ENCODE measurements at places on chromosomes 11 and 22.
A peak's percentile ranks its signal among the peaks of the same experiment; 100 is the strongest.

DNA sequence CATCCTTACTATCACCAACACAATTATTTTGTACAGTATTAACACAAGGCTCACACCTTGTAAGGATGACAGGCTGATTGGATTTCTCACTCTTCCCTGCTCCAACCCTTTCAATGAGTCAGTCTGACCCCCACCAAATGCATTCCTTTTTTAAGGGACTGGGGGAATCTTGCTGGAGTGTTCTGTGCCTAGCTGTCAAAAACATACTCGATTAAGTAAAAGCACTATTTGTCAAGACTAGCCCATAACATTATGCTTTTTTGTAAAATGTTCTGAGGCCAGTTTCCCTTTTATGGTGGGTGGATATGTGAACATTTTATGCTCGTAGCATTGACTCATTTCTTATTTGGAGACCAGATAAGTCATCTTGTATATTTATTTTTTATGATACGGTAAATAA is 87.2 kb downstream of the PDHX start:
- no peak for DNase-seq

- DNase-seq, result no peak
Measured at GRCh38 chr22:46606886-46607285, 13.3 kb upstream of the GRAMD4 start.

- DNase-seq, result no peak
Measured at GRCh38 chr11:2399488-2400068, 972 bp upstream of the TSSC4 start.

- DNase-seq, result no peak
Measured at GRCh38 chr11:46112961-46113607, 8.2 kb downstream of the PHF21A start.

- DNase-seq, result no peak
Measured at GRCh38 chr22:41070665-41071331, 21.6 kb upstream of the EP300 start.

- no peak for DNase-seq
Measured at GRCh38 chr11:20477418-20478090, 90.0 kb downstream of the PRMT3 start.

GRCh38 chr11:42524534-42525227 is 787.1 kb upstream of the API5 start:
- no peak for DNase-seq

GRCh38 chr22:49462795-49463194 is 364.9 kb downstream of the BRD1 start:
- DNase-seq, result no peak

DNA sequence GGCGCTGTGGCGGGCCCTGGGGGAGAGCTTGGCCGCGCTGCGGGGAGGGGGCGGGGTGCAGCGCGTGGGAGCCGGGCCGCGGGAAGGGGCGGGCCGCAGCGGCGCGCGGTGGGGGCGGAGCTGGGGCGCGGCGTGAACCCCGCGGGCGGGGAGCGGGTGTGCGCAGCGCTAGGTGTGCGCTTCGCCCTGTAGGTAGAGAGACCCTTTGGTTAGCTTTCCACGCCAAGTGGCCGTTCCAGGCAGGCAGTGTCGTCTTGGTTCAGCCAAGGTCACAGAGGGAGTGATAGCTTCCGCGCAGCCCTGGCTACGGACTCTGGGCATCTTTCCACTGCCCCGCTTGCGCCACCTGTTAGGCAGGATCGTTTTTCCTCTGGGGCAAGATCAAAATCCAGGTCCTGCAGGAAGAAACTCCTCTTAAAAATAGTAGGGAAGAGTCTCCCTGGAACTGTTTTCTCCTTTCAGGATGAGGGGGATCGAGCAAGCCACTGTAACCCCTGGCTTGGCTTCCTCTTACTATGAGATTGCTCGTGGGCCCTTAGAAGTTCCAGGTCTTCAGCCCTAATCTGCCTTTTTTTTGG is 434 bp downstream of the BANF1 start:
- DNase-seq, result no peak

- no peak for DNase-seq
Measured at GRCh38 chr22:40312050-40312449, 34.2 kb upstream of the ADSL start.

- DNase-seq, result no peak
Measured at GRCh38 chr11:104776501-104777170, 121.6 kb downstream of the CASP12 start.

- DNase-seq, result no peak
Measured at GRCh38 chr22:45568213-45568612, 65.5 kb downstream of the FBLN1 start.

GRCh38 chr11:29452146-29452545 is 564.7 kb downstream of the KCNA4 start:
- no peak for DNase-seq

- DNase-seq, result no peak
Measured at GRCh38 chr11:26995701-26996460, 2.0 kb downstream of the FIBIN start.

- DNase-seq, result no peak
Measured at GRCh38 chr11:112627588-112628045, 333.6 kb upstream of the NCAM1 start.

DNA sequence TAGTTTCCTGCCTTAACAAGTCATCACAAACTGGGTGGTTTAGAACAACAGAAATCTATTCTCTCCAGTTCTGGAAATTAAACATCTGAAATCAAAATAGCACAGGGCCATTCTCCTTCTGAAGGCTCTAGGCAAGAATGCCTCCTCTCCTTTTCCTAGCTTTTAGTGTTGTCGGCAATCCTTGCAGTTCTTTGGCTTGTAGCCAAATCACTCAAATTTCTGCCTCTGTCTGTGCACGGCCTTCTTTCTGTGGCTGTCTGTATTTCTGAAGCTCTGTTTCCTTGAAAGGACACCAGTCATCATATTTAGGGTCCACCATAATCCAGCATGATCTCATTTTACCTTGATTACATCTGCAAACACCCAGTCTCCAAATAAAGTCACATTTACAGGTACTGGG is 795.5 kb downstream of the METTL15 start:
- no peak for DNase-seq

DNA sequence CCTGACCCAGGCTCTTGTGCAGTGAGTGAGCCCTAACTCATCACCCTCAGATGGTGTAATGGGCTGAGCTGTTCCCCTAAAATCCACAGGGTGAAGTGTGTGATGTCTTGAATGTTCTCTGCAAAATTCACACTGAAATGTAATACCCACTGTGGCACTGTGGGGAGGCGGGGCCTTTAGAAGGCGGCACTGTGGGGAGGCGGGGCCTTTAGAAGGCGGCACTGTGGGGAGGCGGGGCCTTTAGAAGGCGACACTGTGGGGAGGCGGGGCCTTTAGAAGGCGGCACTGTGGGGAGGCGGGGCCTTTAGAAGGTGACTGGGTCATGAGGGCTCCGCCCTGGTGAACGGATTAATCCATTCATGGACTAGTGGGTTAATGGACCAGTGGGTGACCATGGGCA is 33.0 kb downstream of the CHID1 start:
- DNase-seq, result peak; percentile 26

GRCh38 chr11:104106136-104106754 is 57.7 kb downstream of the PDGFD start:
- DNase-seq, result no peak

GRCh38 chr11:112292785-112293407 is 32.2 kb upstream of the PLET1 start:
- no peak for DNase-seq

DNA sequence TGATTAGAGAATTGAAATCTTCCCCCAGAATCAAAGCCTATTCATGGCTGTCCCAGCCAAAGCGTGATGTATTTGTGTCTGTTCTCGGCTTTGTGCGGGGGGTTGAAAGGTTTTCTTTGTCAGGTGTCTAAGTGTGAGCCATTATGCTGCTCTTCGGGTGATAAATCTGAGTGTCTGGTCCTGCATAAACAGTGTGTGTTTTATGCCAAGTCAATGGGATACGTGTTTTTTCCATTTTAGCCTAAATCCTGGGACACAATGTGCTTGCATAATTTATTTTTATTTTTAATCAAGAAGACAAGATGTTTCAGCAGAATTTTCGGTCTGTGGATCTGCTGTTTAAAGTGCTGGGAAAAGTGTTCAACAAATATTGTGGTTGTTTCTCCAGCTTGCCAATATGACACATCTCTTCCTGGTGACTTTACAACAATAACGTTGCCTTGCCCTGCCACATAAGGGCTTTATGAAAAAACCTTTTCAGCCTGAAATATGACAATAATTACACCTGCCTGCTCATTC is 267.8 kb downstream of the TBC1D22A start:
- no peak for DNase-seq

GRCh38 chr11:18372201-18372600 is 22.2 kb upstream of the LDHA start:
- DNase-seq, result no peak

GRCh38 chr11:91700854-91701253 is 523.8 kb upstream of the FAT3 start:
- DNase-seq, result no peak

GRCh38 chr11:96316869-96317268 is 26.1 kb downstream of the MAML2 start:
- DNase-seq, result no peak

DNA sequence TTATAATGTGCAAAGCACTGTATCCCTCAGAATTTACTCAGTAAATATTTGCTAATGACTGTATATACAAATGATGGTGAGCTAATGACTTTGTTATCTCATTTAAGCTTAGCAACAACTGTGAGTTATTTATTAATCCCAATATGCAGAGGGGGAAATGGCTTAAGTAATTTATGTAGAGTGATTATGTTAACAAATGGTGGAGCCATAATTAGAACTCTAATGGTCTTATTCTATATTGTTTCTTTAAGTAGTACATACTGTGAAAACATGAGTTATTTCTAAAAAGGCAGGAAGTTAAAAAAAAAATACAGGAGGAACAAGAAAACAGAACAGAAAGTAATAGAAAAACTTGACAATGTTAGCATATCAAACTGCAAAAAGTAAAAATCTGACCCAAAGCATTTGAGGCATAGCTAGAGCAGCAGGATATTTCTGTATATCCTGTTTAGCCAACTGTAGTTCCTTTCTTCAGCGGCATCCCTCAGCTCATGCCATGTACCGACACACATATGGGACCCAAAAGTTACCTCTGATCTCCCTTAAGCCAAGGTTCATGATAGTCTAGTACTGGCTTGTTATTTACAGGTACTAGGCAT is 94.2 kb downstream of the FCHSD2 start:
- DNase-seq, result no peak

DNA sequence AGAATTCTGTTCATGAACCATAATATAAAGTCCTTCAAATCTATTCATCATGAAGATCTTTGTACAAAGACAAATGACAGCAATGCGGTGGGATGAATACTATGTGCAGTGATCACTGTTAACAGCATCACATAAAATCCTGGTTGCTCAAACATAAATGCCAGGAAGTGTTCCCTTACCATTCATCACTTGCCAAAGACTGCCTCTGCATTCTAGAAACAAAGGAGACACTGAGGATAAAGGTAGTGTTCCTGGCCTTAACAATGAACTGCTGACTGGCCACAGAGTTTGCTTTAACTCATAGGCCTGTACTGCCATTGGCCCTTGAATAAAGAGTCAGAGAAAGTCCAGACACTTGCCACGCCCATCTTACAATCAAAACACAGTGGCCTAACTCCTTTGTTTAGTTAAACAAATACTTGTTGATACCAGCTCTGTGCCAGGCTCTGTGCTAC is 29.5 kb downstream of the C2CD3 start:
- no peak for DNase-seq

GRCh38 chr11:2747248-2748027 is 47.6 kb upstream of the KCNQ1OT1 start:
- DNase-seq, result no peak

GRCh38 chr11:26065944-26066343 is 266.0 kb upstream of the ANO3 start:
- DNase-seq, result no peak

DNA sequence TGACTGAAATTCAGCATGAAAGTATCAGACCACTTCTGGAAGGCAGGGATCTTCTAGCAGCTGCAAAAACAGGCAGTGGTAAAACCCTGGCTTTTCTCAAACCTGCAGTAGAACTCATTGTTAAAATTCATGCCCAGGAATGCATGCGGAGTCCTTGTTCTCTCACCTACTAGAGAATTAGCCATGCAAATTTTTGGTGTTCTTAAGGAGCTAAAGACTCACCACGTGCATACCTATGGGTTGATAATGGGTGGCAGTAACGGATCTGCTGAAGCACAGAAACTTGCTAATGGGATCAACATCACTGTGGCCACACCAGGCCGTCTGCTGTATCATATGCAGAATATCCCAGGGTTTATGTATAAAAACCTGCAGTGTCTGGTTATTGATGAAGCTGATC is 19.1 kb downstream of the ZBTB44 start:
- DNase-seq, result no peak

- DNase-seq, result peak; percentile 81
Measured at GRCh38 chr22:28882878-28883656, at the start of gene ZNRF3. ZNRF3 (plus strand) TSS chr22:28883572; CDS start chr22:28883767, 195 bp downstream.

GRCh38 chr22:30397656-30398635 is 1.1 kb downstream of the SEC14L2 start:
- no peak for DNase-seq

DNA sequence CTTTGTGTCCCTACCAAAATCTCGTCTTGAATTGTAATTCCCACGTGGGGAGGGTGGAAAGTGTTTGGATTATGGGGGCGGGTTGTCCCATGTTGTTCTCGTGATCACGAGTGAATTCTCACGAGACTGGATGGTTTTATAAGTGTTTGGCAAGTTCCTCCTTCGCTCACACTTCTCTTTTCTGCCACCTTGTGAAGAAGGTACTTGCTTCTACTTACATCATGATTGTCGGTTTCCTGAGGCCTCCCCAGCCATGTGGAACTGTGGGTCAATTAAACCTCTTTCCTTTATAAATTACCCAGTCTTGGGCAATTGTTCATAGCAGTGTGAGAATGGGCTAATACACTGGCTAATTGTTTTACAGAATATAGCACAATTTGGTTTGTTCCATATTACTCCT is 326.3 kb downstream of the GRM5 start:
- no peak for DNase-seq

DNA sequence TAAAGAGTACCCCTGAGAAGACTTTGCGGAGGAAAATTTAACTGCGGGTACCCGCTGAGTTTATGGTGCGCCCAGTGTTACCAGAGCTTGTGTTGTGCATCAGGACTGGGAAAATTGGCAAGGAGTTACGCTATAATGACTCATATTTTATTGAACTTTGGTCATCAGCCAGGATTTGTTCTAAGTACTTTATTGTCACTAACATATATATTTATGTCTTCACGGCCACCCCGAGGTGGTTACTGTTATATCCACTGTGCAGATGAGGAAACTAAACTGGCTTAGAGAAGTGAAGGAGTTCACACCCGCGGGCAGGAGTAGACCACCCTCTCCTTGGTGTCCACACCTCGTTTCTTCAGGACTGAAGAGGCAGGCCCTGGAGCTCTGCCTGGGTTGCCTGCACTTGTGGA is 667 bp downstream of the ACCS start:
- DNase-seq, result no peak

- no peak for DNase-seq
Measured at GRCh38 chr11:120720760-120721159, 209.2 kb downstream of the GRIK4 start.

- no peak for DNase-seq
Measured at GRCh38 chr11:12088047-12088481, 22.3 kb upstream of the MICAL2 start.

All from stimulated activated CD4-positive, alpha-beta T cell treated with anti-CD3 and anti-CD28 coated beads, TNF-alpha, amount 100 ng/mL, for 24 hours (primary cell).